Neural progenitor cell (in vitro differentiated cells): ENCODE measurements at places on chromosomes 7 and 10.

DNA sequence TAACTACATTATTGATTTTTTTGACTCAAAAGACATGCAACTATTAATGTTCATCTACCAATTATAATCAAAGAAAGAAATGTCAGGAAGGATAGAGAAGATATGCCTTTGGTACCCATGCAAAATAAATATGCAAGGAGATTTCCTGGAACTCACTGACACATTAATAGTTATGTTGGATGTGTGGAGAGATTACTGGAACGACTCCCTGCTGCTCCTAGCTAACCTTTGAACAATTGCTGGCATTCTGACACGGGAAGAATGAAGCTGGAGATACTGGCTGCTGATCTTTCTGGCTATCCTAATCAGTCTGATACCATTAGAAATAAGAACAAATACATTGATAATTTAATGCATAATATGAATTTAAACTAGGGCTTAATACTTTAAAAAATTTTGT, 507.9 kb upstream of the NRG3 start:
- peak; percentile 4 for DNase-seq

DNA sequence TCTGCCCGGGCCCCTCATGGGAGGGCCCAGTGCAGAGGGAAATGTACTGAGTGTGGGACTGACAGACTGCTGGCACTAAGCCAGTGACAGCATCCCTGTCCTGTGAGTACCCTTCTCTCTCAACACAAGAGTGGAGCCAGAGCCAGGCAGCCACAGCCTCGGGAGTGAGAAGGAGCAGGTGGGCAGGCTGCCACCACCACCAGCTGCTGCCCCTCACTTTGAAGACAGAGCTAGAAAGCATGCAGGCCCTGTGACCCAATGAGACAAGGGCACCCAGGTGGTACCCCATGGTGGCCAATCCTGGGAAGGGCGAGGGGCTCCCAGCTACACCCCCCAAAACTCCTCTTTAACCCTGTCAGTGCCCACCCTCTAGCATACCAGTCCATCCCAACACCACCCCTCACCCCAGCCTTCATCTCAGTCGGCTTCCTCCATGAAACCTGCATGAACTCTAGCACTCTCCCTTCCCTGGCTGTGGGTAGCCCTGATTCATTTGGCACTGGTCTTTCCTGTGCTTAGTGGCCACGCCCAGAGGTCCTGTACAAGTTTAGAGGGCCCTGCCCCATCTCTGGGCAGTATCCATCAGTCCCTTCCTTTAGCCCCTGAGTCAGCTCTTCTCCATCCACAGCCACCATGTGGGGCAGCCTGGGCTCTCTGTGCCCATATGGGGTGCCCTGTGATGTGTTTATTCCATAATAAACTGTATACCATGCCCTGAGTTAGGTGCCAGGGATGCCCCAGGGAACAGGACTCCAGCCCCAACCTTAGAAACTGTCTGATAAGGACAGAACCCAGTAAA, 207.0 kb upstream of the ZMIZ1 start:
- DNase-seq: no peak

- no peak for DNase-seq
Observed at GRCh38 chr7:46695051-46695708, 774.1 kb upstream of the IGFBP3 start.

GRCh38 chr7:41861642-41862041, 158.8 kb upstream of the INHBA start:
- DNase-seq: no peak

DNA sequence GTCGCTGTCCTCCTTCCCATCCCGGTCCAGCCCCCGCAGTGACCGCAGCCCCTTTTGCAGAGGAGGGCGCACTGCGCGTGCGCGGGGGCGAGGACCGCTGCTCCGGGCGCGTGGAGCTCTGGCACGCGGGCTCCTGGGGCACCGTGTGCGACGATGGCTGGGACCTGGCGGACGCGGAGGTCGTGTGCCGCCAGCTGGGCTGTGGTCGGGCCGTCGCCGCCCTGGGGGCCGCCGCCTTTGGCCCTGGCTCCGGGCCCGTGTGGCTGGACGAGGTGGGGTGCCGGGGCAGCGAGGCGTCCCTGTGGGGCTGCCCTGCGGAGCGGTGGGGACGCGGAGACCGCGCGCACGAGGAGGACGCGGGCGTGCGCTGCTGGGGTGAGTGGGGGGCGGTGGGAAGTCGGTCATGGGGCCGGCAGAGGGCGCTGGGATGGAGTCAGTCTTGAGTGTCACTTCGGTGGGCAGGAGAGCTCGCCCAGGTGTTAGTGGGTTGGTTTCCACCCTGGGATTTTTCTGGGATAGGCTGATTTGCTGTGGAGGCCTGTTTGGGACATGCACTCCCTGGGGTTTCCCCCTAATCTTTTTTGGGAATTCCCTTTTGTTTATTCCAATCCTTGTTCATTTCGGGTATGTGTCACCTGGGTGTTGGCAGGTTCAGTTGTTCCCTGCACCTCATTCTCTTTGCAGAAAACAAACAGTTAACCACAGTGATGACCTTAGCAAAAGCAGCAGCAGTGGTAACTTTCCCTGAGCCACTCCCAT, 11.6 kb downstream of the SCART1 start:
- no peak for DNase-seq
